ENCODE measurements at places on chromosomes 5 and 9.

DNA sequence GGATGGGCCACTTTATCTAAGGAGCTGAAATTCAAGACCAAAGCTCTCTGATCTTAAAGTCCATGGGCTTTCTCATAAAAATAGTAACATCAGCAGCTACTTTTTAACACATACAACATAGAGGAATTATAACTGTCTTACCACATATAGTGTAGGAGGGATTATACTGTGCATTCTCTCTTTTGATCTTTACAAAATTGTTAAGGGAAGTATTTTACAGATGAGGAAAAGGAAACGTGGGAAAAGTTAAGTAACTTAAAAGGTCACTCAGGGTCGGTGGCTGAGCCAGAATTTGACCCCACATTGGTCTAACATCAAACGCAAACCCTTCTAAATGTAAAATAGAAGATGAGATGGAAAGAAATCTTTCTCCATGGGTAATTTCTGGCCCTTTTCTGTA, 38.4 kb downstream of the ZNF608 start:
- DNase-seq = no peak

DNA sequence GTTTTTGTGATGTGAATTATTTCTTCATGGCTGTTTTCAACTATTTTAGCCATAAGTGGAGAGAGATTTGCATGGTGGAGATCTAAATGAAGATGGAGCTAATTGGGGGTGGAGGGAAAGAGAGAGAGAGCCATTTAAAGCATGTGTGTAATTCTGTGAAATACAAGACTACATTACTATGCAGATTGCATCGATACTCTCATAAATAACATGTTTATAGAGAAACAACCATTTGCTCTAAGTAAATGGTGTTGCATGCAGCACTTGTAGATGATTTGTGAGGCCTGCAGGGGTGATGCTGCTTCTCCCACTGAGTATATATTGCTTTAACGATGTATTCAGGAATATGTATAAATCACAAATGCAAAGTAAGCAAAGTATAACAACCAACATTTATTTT, 270.2 kb upstream of the RIOK2 start:
- DNase-seq = no peak

- DNase-seq = no peak
Measured at GRCh38 chr5:11390291-11390767, 513.9 kb downstream of the CTNND2 start.

GRCh38 chr9:133591985-133592384, 17.2 kb downstream of the FAM163B start:
- no peak for DNase-seq

DNA sequence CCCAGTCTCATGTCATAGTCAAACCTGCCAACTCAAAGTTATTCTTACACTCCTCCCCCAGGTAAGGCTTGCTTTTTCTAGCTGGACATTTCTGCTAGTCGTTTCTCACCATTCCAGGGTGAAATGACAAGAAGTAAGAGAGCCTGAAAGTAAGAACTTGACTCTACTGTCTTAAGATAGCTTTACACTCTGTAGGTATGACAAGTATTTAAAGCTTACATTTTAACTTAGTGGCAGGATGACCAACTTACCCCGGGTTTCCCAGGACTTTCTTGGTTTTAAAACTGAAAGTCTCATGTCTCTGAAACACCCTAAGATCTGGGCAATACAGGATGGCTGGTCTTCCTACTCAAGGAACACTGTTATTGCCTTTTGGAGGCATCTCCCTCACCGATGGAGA, 67.5 kb upstream of the PIK3R1 start:
- DNase-seq = no peak

GRCh38 chr5:78501411-78502352, 141.3 kb downstream of the SCAMP1 start:
- DNase-seq = no peak

DNA sequence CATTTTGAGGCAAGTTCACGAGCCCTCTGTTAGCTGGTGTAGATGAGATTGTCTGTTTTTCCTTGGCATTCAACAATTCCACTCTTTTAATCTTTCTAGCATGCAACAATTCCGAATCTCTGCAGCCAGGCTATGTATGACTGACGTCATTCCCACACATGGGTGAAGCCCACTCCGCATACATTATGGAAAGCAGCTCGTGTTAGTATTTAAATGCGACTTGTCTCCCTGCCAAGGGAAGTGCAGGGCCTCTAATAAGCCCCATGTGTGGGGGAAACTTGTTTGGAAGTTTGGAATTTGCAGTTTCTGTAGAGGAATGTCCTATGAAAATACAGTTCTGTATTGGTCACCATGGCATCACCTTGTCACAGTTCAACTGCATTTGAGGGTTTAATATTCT, 146.0 kb upstream of the FBXL7 start:
- peak; percentile 3 for DNase-seq

DNA sequence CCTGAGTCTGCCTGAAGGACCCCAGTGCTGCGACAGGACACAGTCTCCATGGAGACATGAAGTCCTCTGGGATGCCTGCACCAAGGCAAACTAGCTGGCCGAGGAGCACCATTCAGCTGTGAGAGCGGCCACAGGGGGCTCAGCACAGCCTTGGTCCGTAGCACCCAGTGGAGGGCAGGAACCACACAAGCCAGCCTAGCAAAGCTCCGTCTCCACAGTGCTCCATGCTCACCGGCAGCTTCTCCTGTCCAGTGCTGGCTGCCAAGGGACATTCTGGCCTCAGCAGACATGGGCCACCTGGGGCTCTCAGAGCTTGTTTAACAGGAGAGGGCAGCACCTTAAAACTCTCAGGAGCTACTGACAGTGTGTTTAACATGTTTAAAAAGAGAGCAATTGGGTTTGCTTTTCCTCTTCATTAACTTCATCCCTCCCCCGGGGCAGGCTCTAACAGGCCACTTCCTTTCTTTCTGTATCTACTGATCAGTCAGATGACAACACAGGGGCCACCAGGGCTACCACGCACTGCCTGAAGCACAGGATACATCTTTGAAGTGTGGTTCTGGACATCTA, 57.0 kb downstream of the SECISBP2 start:
- no peak for DNase-seq

DNA sequence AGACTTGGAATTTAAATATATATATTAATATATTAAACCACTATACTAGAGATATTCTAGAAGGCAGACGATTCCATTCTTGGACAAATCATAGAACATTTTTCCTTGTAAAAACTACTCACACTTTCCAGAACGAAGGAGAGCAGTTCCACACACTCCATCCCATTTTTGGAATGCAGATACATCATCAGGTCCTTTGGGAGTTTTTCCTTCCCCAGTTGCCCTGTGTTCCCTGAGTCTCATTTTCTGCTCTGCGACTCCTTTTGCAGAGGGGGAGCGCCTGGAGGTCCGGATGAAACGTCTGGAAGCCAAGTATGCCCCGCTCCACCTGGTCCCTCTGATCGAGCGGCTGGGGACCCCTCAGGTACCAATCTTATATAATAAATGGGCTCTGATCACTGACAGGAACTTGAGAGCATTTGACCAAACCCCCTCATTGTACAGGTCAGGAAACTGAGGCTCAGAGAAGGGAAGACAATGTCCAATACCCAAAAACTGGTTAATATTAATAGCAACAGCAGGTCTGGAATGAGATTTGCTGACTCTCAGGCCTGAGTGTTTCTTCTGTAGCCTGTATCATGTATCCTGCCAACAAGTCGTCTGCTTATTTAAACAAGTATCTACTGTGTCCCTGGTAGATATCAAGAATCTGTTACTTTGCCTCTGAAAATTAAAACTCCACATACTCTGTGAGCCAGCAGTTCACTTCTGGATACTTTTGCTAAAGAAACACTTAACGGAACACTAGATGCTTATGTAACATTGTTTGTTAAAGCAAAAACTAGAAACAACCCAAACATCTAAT, 76.8 kb upstream of the NIPAL4 start:
- DNase-seq = no peak

DNA sequence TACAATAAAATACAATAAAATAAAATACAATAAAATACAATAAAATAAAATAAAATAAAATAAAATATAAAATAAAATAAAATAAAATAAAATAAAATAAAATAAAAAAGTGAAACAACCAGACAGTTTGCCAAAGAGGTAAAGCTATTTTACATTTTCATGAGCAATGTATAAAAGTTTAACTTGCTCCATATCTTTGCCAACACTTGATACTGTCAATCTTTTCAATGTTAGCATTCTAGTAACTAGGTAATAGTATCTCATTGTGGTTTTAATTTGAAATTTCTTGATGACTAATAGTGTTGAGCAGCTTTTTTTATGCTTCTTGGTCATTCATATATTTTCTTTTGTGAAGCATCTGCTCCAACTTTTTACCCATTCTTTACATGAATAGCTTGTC, 17.3 kb downstream of the TTC33 start:
- DNase-seq = no peak

GRCh38 chr5:180797256-180798192, 5.1 kb downstream of the MGAT1 start:
- DNase-seq = no peak

DNA sequence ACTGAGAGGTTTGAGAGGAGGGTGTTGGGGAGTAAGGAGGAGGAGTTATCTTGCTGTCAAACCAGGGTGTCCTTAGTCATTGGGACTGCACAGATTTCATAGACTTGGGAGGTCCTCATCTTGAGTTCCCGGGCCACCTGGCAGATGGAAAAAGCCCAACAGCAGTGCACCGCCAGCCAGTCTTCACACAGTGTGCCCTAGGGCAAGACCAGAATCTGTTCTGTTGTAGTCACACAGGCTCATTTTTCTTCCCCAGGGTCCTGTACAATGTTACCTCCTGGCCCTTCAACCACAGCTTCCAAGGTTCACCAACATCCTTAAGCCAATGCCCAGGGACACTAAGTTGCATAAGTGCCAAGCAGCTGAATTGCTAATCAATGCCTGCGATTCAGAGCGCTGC, 21.0 kb downstream of the PLAC8L1 start:
- no peak for DNase-seq

DNA sequence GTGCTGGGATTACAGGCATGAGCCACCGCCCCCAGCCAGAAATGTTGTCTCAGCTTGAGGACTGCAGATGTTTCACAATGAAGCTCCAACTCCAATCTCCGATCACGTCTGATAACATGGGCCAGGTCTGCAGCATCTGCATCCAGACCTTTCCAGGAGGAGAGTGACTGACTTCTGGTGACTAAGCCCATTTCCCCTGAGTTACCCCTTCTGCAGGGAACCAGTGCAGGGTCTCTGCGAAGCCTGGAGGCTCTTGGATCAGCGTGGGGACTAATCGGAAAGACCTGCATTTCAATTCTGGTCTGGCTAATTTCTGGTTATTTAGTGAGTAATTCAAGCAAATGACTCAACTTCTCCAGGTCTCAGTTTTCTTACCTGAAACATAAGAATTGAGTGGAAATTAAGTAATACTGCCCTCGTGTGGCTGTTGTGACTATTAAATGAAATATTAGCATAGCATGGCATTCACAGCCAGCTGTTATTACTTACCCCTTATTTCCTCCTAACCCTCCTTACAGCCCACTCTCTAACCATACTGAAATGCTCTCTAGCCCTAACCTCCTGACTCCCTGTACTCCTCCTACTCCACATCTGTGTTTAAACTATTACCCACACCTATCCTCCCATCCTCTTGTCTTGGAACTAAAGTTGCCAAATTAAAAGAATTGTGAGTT, 2.2 kb upstream of the GNPDA1 start:
- DNase-seq = no peak

DNA sequence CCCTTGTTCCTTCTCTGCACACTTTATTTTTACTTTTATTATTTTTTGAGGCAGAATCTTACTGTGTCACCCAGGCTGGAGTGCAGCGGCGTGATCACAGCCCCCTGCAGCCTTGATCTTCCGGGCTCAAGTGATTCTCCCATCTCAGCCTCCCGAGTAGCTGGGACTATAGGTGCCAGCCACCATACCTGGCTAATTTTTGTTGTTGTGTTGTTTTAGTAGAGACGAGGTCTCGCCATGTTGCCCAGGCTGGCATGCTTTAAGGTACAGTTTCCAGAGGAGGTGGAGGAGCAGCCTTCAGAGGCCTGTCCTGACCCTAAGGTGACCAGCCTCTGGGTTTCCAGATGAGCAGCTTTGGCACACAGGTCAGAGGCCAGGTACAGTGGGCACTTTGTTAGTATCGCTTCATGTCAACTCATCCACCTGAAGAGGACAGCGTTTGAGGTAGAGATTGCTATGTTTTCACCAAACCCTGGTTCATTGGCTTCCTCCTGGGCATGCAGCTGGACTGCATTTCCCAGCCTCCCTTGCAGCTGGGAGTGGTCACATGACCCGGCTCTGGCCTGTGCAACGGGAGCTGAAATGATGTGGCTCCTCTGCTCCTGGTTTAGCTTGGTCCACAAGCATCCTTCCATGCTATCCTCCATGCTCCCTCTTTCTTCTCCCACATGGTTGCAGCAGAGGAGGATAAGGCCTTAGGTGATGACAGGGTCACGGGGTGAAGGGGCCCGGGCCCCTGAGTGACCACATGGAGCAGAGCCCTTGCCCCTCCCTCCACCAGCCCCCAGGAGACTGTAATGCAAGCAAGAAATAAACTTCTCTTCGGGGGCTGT, 139.3 kb upstream of the IER5L start:
- no peak for DNase-seq

DNA sequence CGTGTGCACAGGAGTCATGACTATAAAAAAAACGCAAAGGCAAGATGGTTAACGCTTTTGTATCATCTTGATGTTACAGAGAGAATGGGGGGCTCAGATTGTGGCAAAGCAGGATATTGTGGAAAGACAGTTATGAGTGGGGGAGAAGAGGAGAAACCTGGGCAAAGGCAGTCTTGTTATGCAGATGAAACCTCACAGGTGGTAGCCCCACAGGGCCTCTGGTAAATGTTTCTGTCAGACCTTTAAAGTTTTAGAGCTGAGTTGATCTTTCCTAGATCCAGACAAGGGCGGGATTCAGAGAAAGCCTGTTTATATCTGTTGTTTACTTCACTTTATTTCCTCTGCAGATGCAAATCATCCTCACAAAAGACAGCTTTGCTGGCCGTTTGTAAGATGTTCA, 55.2 kb downstream of the C9orf85 start:
- DNase-seq = no peak

DNA sequence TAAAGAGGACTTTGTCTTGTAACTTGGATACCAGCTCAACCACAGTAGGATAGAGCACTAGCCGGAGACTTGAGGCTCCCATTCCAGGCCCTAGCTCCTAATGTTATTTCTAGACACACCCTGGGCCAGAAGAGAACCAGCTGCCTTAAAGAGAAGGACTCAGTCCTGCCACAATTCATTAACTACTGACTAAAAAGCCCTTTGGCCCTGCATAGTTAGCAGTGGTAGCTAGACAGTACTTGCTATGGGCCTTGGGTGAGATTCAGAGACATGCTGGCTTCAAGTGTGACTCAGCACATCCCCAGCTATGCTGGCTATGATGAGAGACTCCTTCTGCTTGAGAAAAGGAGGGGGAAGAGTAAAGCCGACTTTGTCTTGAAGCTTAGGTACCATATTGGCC, 47.3 kb downstream of the TMEM167A start:
- DNase-seq = no peak

DNA sequence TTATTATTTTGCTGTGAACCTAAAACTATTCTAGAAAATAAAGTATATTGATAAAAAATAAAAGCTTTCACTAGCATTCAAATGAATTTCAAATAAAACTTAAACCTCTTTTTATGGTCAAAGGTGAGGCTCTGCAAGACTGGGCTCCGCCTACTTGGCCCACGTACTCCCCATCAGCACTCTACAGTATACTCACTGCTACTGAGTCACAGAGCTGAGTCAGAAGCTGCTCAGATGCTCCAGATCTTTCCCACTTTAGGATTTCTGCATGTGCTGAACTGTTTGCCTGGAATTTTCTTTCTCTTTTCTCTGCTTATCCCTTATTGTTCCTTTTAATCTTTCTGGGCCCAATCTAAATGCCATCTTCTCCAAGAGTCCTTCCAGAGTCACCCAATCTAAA, 331.9 kb upstream of the CCNG1 start:
- no peak for DNase-seq

GRCh38 chr5:94217745-94218144, 400.7 kb downstream of the KIAA0825 start:
- DNase-seq = no peak

Data from AG09319 (cell line).